ENCODE measurements at places on chromosomes 7 and 10. TPM values are rescaled to one million over a fixed set of nuclear protein-coding genes. Genes with fewer than 3 reads are reported as not detected.

NME8 gene
- total RNA-seq, result not detected

TAS2R5 gene
- total RNA-seq, result 0.50 TPM

OR2A12 gene
- total RNA-seq, result not detected

GIMAP1 gene
- total RNA-seq, result not detected

CDC14C gene
- 0.23 TPM for total RNA-seq

NKX2-3 gene
- 0.25 TPM for total RNA-seq

FRMPD2 gene
- not detected for total RNA-seq

CLRN3 gene
- not detected for total RNA-seq

CCDC172 gene
- not detected for total RNA-seq

CYP3A7 gene
- total RNA-seq, result not detected

TLX1 gene
- total RNA-seq, result not detected

SPDYE9 gene
- total RNA-seq, result 0.54 TPM

ZNF107 gene
- 3.6 TPM for total RNA-seq

LRRC4 gene
- total RNA-seq, result not detected

CLCN1 gene
- total RNA-seq, result not detected

PAX4 gene
- not detected for total RNA-seq
